Mucosa of gallbladder (tissue), 1 donor: ENCODE measurements at places on chromosomes 16 and 17. TPM values are rescaled to one million over a fixed set of nuclear protein-coding genes. Genes with fewer than 3 reads are reported as not detected.

PRR35 gene
- not detected for total RNA-seq

CD300H gene
- total RNA-seq, result not detected

AIPL1 gene
- not detected for total RNA-seq

HOXB8 gene
- total RNA-seq, result not detected

DYNLRB2 gene
- 1.3 TPM for total RNA-seq

PIPOX gene
- total RNA-seq, result 3.5 TPM

CLEC16A gene
- total RNA-seq, result 27.6 TPM

CTRB1 gene
- 15.0 TPM for total RNA-seq

C16orf92 gene
- total RNA-seq, result not detected

KRTAP4-6 gene
- not detected for total RNA-seq

ITGAD gene
- 0.09 TPM for total RNA-seq

WNT9B gene
- total RNA-seq, result 0.14 TPM

VAC14 gene
- total RNA-seq, result 32.6 TPM

TM4SF5 gene
- total RNA-seq, result 56.9 TPM

PALB2 gene
- total RNA-seq, result 11.3 TPM

SSTR5 gene
- total RNA-seq, result 5.8 TPM

ACSM2A gene
- total RNA-seq, result 0.26 TPM

PMP22 gene
- 61.4 TPM for total RNA-seq

DPEP3 gene
- not detected for total RNA-seq

YPEL2 gene
- 75.2 TPM for total RNA-seq

PPM1E gene
- total RNA-seq, result 0.17 TPM

MYH1 gene
- total RNA-seq, result 0.52 TPM

MYL4 gene
- 0.55 TPM for total RNA-seq

MT2A gene
- total RNA-seq, result 157 TPM

NOTUM gene
- total RNA-seq, result 1.3 TPM

CDRT15L2 gene
- total RNA-seq, result not detected

RASD1 gene
- 4.6 TPM for total RNA-seq

HAS3 gene
- 1.2 TPM for total RNA-seq

TMEM220 gene
- 17.7 TPM for total RNA-seq

PEX12 gene
- total RNA-seq, result 7.5 TPM

ANTKMT gene
- 54.7 TPM for total RNA-seq

SCGB1C2 gene
- not detected for total RNA-seq

SECTM1 gene
- 8.5 TPM for total RNA-seq

SGCA gene
- 23.5 TPM for total RNA-seq

SAMD14 gene
- 8.8 TPM for total RNA-seq

EFNB3 gene
- total RNA-seq, result 1.6 TPM

SCN4A gene
- total RNA-seq, result 1.2 TPM

ITGAE gene
- 21.2 TPM for total RNA-seq

VMO1 gene
- 3.9 TPM for total RNA-seq

CACNG1 gene
- total RNA-seq, result not detected

ROGDI gene
- 71.0 TPM for total RNA-seq

PYDC1 gene
- not detected for total RNA-seq
